Foreskin keratinocyte (primary cell): ENCODE measurements at places on chromosomes 1 and 21. TPM values are rescaled to one million over a fixed set of nuclear protein-coding genes. Genes with fewer than 3 reads are reported as not detected.

DNA sequence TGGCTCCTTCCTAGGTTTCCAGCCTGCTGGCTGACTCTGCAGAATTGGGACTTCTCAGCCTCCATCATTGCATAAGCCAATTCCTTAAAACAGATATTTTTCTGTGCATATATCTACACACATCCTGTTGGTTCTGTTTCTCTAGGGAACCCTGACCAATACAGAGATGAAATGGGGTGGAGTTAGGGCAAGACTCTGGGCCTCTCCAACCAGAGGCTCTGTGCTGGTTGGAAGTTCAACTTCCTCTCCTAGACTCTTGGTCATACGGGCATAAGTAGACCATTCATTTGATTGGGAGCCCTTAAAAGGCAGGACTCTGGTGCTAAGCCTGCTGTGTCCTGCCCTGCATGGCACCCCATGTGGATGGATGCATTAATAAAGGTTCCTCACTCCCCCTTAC is 55.0 kb downstream of the CNIH3 start:
- no peak for DNase-seq

DNA sequence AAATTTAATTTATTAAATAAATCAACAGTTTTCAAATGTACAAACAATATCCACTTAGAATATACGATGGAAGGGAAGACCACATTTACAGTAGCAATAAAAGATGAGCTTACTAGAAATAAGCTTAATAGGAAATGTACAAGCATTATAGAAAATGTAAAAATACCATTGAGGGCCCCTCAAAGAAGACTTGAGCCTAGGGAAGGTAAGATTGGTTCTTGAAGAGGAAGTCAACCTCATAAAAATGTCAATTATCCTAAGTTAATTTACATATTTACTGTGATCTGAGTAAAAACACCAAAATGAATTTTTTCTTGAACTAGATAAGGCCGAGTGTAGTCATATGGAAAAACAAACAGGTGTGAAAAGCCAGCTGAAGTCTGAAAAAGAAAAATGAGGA is 39.7 kb upstream of the TRIM67 start:
- no peak for DNase-seq

GRCh38 chr1:43446881-43447835 is 6.6 kb downstream of the HYI start:
- DNase-seq, result no peak

The FTCD gene
- not detected in 2 replicates for polyA plus RNA-seq

The AHDC1 gene
- 4.0 and 5.4 TPM in 2 replicates for polyA plus RNA-seq

GRCh38 chr1:167893798-167894197 is 20.1 kb downstream of the ADCY10 start:
- DNase-seq, result no peak

- DNase-seq, result no peak
Measured at GRCh38 chr21:28773036-28773435, 219.6 kb downstream of the LTN1 start.

DNA sequence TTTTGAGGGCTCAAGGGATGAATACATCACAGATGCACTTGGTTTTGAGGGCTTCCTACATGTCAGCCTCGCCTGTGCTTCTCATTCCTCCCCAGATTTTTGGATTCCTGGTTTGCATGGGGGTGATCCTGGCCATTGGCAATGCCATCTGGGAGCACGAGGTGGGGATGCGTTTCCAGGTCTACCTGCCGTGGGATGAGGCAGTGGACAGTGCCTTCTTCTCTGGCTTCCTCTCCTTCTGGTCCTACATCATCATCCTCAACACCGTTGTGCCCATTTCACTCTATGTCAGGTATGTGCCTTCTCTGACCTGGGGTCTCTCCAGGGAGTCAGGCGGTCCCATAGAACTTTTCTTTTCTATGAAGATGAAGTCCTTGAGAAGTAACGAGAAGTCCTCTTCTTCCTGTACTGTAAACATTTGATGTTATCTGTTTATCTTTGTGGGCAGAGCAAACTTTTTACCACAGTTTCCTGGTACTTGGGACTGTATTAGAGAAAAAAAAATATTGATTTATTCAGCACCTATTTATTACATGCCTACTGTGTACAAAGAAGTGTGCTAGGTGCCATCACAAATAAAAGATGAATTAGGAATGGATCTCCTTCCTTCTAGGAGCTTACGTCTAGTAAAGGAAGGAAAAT is 12.0 kb downstream of the ATP8B2 start:
- DNase-seq, result no peak

GRCh38 chr1:8015036-8015808 is 10.9 kb downstream of the ERRFI1 start:
- no peak for DNase-seq

The RIIAD1 gene
- not detected in 2 replicates for polyA plus RNA-seq

DNA sequence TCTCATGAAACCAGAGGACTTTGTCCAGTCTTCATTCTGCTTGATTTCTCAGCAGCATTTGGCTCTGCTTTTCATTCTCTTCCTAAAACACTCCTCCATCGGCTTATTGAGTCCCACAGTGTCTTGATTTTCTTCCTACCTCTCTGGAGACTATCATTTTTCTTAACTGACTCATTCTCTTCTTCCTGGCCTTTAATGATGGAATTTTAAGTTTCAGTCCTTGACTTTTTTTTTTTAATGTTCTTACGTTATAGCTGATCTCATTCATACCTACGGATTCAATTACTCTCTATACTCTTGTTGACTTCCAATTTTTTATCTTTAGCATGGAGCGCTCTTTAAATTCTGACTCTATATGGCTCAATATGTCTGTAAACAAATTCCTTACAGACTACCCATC is 111.1 kb downstream of the NEK7 start:
- DNase-seq, result peak; percentile 67

GRCh38 chr21:39385299-39386145 is 36.6 kb upstream of the HMGN1 start:
- DNase-seq, result no peak

DNA sequence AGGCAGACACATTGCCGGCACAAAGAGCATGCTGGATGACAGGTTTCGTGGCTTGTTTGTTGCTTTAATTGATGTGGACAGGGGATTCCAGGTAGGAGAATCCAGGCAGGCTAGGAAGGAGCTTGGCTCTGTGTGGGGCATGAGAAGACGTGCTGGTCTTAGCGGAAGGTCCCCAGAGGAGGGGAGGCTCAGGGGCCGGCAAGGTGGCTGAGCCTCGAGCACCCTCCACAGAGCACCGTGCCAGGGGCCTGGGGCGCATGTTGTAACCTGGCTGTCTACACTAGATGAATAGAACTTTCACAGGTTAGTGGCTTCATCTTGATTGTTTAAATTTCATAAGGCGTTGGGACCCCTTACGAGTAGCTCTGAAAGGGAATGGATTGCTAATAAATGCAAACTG is 223.1 kb downstream of the CAMTA1 start:
- no peak for DNase-seq

The TMEM69 gene
- polyA plus RNA-seq, result 32.1 and 39.4 TPM in 2 replicates

- no peak for DNase-seq
Measured at GRCh38 chr1:194931166-194931565, 1677.1 kb downstream of the KCNT2 start.

DNA sequence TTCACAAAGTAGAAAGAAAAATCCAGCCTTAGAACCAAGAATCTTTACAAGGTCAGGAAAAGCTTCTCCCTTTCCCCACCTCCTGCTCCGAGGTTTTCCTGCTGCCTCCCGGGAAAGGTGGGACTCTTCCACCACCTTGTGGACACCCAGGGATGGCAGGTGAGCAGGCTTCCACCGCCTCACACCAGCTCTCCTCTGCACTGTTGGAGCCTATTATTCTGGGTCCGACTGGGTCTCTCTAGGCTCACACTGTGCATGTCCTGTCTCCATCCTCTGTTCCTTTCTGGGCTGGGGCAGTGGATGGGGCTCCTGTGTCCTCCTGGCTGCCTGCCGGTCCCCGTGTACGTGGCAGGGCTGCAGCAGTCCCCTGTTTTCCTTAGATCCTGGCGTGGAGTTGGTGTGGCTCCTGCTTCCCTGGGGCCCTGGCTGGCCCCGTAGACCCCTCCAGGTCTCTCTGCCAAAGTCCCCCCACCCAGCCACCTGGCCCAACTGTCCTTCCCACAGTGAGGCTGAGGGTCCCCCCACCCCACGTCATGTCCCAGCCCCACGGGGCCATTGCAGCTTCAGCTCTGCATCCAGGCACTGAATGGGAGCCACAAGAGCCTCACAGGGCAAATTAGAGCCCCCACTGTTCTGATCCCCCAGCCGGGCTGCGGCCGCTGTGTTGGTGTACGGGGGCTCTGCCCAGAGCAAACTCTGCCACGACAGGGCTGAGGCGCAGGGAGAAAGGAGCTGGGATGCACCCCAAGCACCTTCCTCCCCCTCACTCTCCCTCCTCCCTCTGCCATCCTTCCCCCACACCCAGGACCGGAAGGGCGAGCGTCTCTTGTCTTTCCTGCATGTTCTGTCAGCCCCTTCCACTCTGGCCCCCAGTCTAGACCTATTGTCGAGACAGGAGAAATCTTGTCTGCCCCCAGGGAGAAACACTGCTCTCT is 3.3 kb upstream of the SLC45A1 start:
- DNase-seq, result peak; percentile 57

DNA sequence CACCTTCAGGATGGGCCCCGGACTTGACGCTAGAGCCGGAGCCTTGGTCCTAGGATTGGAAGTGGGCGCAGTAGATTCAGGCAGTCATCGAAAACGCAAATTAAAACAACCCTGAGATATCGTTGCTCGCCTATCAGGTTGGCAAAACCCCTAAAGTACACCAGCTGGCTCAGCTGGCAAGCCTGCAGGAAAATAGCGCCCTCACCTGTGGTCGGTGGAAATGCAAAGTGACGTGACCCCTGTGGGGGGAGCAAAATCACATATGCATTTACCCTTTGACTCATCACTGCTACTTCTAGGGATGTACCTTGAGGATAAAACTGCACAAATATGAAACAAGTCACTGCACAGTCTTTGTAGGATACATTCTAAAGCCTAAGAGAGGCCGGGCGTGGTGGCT is 170.3 kb upstream of the TMEM51 start:
- DNase-seq, result no peak

DNA sequence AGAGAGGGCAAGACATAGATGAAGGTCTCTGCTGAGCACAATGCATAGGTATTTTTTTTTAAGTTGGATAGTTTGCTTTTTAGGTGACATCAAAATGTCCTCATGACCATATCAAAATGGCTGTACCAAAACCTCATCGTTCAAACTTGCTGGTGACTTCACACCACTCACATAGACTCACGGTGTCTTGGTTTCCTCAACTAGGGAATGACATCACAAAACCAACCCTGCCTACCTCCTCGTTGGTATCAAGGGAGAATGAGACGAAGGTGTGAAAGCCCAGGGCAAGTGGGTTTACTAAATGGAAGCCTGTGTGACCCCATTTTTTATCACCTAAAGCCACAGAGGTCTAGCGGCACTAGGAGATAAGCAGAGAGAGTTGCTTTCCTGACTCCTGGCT is 1.6 kb downstream of the PIGR start:
- no peak for DNase-seq

The ALPL gene
- polyA plus RNA-seq, result 2.2 TPM in 1 of 2 replicates, not detected in the other

The KCND3 gene
- polyA plus RNA-seq, result 0.01 and 0.02 TPM in 2 replicates

DNA sequence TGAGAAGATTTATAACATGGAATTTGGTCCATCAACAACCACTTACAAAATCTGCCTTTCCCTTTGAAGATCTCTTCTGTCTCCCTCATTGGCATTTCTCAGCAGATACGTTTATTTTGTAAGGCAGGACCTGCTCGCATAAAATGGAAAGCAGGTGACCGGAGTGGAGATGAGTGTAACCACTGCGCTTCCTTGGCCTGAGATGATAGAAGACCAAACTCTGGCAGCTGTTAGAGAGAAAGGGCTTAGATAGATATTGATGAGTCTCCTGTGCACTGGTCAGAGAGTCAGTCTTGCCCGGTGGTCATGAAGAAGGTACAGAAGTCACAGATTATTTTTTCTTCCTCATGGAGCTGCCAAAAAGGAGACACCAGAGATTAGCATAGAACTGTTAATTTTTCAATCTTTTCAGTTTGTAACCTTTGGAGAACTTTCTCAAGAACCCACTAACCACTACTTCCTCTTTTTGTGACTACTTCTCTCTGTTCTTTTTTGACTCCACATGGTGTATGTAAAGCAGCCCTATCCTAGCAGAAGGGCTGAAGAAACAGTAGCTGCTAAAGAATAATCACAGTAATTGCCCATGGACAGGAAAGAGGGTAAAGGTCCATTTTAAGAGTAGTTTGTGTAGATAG is 47.6 kb downstream of the FCRL3 start:
- no peak for DNase-seq

DNA sequence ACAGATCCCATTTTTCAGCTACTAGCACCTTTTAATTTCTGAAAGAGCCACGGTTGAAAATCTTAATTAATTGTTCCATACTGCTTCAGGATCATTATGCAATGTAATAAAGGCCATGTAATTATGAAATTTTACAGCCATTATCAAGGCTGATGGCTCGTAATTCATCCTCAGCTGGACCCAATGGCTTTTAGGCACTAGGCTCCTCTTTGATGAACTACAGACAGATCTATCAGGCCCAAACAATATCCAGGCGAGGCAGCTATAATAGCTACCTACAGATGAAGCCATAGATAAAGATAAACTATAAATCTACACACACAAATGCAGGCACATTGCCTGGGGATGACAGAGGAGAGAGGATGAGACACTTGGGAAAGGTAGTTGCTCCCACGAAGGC is 110.5 kb upstream of the USH2A start:
- DNase-seq, result no peak

- DNase-seq, result no peak
Measured at GRCh38 chr1:221264848-221265247, 385.6 kb downstream of the HLX start.

DNA sequence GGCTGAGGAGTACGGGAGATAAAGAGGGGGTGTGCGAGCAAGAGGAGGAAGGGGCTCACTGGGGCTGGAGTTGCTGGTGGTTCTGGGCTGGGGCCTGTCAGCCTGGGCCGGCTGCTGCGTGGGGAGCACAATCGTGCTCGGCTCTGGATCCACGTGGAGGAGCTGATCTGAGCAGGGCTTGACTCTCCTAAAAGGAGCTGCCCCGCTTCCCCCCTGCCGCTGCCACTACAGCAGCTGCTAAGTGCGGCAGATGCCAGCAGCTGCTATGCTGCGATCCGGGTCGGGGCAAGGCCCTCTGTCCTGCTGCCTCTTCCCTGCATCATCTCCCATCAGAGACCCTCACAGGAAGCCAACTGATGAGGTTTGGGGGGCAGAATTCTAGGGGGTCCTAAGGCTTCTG is 165.9 kb downstream of the PCBP3 start:
- no peak for DNase-seq

The BEND5 gene
- polyA plus RNA-seq, result not detected in 2 replicates

DNA sequence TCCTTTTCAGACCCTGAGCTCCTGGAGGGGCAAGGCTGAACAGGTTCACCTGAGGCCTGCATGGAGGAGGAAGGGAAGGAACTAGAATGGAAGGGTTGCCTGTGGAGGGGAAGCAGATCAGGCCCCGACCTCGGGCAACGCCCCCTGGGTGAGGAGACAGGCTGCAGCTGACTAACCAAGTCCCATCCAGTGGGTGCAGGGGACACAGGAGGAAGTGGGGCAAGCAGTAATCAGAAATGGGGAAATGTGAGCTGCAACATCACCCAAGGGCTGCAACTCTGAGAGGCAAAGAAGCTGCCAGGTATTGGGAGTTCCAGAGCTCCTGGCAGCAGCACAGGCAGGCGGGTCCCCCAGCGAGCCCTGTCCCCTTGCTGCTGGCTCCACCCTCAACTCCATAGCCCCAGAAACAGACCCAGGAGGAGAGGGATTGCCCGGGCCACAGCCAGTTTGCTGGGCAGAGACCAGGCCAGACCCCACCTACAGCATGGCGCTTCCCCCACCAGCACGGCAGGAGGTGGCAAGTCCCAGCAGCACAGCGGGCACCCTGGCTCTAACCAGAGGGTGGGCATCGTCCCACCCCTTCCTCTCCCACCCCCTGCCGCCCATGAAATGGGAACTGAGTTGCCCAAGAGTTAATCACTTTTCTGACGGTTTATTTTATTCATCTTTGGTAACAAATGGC is 38.5 kb downstream of the MRPL37 start:
- DNase-seq, result no peak

The SPOCD1 gene
- polyA plus RNA-seq, result 2.8 and 4.0 TPM in 2 replicates

The ADGRL4 gene
- polyA plus RNA-seq, result not detected in 2 replicates
